ENCODE measurements at places on chromosomes 13 and 19. TPM values are rescaled to one million over a fixed set of nuclear protein-coding genes. Genes with fewer than 3 reads are reported as not detected.

CARD8 gene
- 16.1 TPM for total RNA-seq

SH2D3A gene
- total RNA-seq: 19.4 TPM

TBXA2R gene
- 1.1 TPM for total RNA-seq

B3GLCT gene
- 5.7 TPM for total RNA-seq

BST2 gene
- total RNA-seq: not detected

MCEMP1 gene
- total RNA-seq: not detected

ZNF98 gene
- total RNA-seq: not detected

KRTDAP gene
- total RNA-seq: not detected

CCNA1 gene
- total RNA-seq: 0.45 TPM

SELENOV gene
- total RNA-seq: 0.05 TPM

ZNF653 gene
- total RNA-seq: 2.4 TPM

PLIN4 gene
- total RNA-seq: 0.05 TPM

CEACAM18 gene
- not detected for total RNA-seq

SPC24 gene
- total RNA-seq: 20.2 TPM
